Hematopoietic multipotent progenitor cell treated with erythropoietin and hydrocortisone succinate and interleukin-3 and kit ligand, for 17 days (in vitro differentiated cells): ENCODE measurements at places on chromosomes 3 and 15.

DNA sequence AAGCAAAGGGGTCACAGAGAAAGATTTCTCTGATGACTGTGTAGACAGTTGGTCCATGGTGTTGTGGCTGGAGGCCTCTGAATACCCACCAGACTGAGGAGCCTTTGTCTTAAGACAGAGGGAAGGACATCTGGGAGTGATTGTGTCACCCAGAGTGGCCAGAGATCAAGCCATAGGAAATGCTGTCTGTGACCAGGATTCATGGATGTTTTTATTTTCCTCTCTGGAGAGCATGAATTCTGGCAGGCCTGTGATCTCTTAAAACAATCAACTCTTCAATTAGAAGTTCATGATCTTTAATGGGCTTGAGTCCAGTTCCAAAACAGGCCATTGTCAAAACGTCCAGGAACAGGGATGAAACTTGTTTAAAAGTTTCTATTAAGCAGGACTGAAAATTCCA is 198.9 kb upstream of the CTDSPL start:
- no peak for DNase-seq

GRCh38 chr3:194082743-194083636 is 53.0 kb upstream of the HES1 start:
- no peak for DNase-seq

- DNase-seq = no peak
Measured at GRCh38 chr3:24135280-24135679, 190.2 kb downstream of the NR1D2 start.

DNA sequence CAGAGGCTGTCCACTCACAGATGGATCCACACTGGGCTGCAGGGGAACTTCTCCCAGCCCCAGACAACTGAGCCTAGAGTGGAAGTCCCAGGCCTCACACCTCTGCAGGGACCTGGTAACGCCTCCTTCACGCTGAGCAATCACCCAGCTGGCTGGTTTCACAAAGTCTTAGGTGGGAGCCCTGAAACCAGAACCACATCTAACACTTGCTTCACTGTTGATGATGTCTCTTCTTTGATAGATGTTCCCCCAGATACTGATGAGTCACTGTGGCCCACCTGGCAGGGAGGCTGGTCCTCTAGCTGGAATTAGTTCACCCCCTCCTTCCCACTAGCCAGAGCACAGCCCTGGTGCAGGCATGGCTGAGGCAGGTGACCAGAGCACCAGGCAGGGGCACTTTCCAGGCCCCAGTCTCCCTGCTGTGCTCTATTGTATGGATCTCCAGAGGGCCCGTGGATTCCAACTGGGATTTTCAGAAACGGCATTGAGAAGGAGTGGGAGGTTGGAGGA is 33.5 kb downstream of the MYL3 start:
- no peak for DNase-seq

DNA sequence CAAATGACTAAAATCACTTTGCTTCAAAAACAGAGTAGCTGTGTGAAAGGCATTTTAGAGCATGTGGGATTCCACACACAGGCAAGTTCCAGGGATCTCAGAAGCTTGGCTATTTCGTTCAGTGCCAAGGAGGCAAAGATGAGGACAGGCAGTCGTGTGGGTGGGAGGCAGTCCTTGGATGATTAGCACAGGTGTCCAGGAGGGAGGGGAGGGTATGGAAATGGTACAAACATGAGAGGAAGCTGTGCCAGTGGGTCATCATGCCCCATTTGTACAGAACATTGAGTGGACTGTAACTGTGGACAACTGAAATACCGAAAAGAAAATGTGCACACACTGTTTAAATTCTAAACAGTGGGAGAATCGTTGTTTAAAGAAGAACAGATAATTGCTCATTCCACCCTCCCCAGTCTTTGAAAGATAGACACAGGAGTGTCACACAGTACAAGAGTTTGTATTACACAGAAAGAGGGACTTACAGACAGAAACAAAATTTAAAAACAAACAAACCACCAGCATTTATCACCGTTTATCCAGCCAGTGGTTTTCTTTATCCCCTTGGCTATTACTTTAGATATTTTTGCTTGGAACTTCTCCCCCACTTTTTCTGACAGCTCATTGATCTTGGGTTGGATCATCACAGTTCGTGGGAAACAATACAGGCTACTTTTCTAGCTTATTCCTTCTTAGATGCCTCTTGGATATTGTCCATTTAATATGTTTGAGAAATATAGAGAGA is 122.9 kb downstream of the GREM1 start:
- no peak for DNase-seq

GRCh38 chr15:27222479-27222878 is 251.5 kb downstream of the GABRG3 start:
- DNase-seq = no peak

DNA sequence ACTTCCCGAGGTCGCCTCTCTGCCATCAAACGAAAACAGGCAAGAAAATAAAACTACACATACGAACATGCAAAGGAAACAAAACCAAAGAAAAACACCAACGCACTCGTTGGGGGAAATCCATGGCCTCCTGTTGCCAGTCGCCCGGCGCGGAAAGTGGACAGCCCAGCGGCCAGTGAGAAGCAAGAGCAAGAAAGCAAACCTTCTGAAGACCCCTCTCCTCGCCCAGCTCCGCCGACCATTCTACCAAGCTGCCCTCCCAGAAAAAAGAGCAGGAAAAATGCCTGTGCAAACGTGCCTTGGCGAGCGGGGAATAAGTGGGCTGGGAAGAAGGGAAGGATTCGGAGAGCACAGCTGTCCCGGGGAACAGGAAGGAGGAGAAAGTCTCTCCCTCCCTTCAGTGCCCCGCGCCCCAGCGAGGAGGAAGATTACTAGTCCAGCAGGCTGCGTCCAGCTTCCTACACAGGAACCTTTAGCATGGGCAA is 802 bp upstream of the NECTIN3 start:
- DNase-seq = no peak
